ENCODE measurements at places on chromosomes 13 and 19.

GRCh38 chr19:10332158-10332964 is 968 bp downstream of the RAVER1 start:
- peaks cover 12% of the 10 kb centered on the region for H3K4me1 ChIP-seq
- no peaks in the 10 kb centered on the region for H3K36me3 ChIP-seq
- peak overlapping the region; percentile 96 for H3K27ac ChIP-seq
- no peak for DNase-seq
- peak overlapping the region; percentile 96 for H3K4me3 ChIP-seq

GRCh38 chr19:9757544-9758501 is 10.7 kb downstream of the ZNF846 start:
- H3K4me1 ChIP-seq, result no peaks in the 10 kb centered on the region
- H3K4me3 ChIP-seq, result no peak overlapping the region
- peaks cover 81% of the 10 kb centered on the region for H3K36me3 ChIP-seq

GRCh38 chr19:5305163-5305562 is 35.4 kb downstream of the PTPRS start:
- H3K4me3 ChIP-seq, result no peak overlapping the region
- DNase-seq, result no peak
- no peaks in the 10 kb centered on the region for H3K27me3 ChIP-seq
- peaks cover 2% of the 10 kb centered on the region for H3K36me3 ChIP-seq
- peaks cover 5% of the 10 kb centered on the region for H3K4me1 ChIP-seq

- peaks cover 3% of the 10 kb centered on the region for H3K4me1 ChIP-seq
- H3K27ac ChIP-seq, result peak overlapping the region; percentile 86
- no peaks in the 10 kb centered on the region for H3K27me3 ChIP-seq
- peaks cover 28% of the 10 kb centered on the region for H3K36me3 ChIP-seq
- DNase-seq, result no peak
Measured at GRCh38 chr19:5644037-5644436, 21.2 kb downstream of the SAFB start.

- H3K4me3 ChIP-seq, result peak within 1 kb of the TSS; percentile 61
- no peak for DNase-seq
- peaks cover 71% of the 10 kb centered on the region for H3K27me3 ChIP-seq
- no peak within 1 kb of the TSS for H3K27ac ChIP-seq
- H3K36me3 ChIP-seq, result no peaks in the 10 kb centered on the region
Measured at GRCh38 chr19:47419030-47419783, at the start of gene MEIS3. MEIS3 (minus strand) TSS chr19:47419527; CDS start chr19:47419081, 446 bp downstream.

DNA sequence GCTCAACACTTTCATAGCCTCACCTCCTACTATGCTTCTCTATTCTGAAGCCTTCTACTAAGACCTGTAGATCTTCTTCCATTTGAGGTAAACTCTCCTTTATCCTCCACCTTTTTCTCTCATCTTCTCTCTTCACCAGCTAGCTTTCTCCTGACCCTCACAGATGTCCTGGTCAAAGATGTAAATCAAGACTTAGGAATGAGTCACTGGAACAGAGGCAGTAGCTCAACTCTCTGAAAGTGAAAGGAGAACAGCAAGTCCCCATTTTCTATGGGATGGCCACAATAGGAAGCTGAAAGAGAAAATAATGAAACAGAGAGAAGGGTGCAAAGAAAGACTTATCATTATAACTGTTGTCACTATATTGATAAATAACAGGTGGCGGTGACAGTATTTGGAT is 86.1 kb upstream of the DOCK9 start:
- no peaks in the 10 kb centered on the region for H3K27me3 ChIP-seq
- H3K36me3 ChIP-seq, result no peaks in the 10 kb centered on the region
- no peak overlapping the region for H3K4me3 ChIP-seq
- no peak for DNase-seq
- no peak overlapping the region for H3K27ac ChIP-seq

- peak overlapping the region; percentile 95 for H3K27ac ChIP-seq
- no peaks in the 10 kb centered on the region for H3K27me3 ChIP-seq
- DNase-seq, result no peak
- peak overlapping the region; percentile 85 for H3K4me3 ChIP-seq
- peaks cover 13% of the 10 kb centered on the region for H3K36me3 ChIP-seq
Measured at GRCh38 chr19:799076-799881, 2.0 kb downstream of the PTBP1 start.

- H3K4me1 ChIP-seq, result peaks cover 7% of the 10 kb centered on the region
- H3K4me3 ChIP-seq, result no peak overlapping the region
- no peaks in the 10 kb centered on the region for H3K36me3 ChIP-seq
- H3K27ac ChIP-seq, result no peak overlapping the region
Measured at GRCh38 chr13:44899967-44900366, 89.3 kb downstream of the NUFIP1 start.
